ENCODE measurements at places on chromosomes 3 and 15.

DNA sequence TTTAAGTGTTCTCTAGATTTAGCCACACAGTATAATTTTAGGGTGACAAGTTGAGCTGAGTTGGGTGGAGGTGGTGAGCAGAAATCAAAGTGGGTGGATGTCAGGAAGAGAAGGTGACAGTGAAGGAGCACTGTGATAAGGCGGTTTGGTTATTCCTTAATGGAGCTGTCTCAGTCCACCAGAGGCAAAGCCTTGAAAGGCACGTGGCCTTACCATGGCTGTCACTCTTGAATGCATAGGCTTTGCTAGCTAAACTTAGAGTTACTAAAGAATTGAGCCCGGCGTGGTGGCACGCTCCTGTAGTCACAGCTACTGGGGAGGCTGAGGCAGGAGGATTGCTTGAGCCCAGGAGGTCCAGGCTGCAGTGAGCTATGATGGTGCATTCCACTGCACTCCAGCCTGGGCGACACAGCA, 560 bp upstream of the TTLL13 start:
- no peak for DNase-seq

DNA sequence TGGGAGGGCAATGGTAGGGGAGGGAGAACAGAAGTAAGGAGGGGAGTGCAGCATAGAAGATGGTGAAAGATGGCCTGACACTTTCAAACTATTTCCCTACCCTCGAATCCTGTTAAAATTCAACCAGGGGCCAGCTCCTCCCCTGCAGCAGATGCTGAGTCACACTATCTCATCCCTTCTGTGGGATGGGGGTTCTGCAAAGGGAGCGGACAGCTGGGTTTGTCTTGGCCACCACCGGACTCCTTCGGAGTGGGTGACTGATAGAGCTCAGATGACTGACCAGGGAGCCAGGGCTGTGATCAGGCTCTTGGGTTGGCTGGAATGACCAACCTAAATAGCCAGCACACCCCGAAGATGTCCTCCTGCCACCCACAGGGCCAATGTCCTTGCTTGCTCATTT, 33.6 kb upstream of the TMCC1 start:
- no peak for DNase-seq

DNA sequence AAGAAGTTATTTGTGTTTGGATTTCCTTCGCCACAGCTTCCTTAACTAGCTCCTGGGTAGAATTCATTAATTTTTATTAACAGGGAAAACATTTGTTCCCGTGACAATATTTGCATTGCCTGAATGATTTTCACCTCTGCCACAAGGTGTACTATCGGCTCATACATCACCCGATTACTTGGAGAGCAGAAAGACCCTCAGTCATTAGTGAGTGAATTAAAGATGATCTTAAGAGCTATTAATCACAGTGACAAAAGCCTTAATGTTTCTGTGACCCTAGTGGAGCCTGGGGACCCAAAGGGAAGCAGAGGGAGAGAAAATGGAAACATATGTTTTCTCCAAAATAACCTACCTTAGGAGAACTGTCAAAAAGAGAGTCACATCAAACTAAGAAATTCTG, 228.3 kb downstream of the MECOM start:
- DNase-seq = no peak

GRCh38 chr3:190036631-190037030, 84.1 kb downstream of the P3H2 start:
- DNase-seq = peak; percentile 73

GRCh38 chr3:193982258-193982659, 153.7 kb upstream of the HES1 start:
- DNase-seq = peak; percentile 46

GRCh38 chr15:62287066-62287857, 122.2 kb upstream of the C2CD4B start:
- no peak for DNase-seq

- DNase-seq = no peak
These were observed 4.1 kb upstream of the TM4SF4 start for GRCh38 chr3:149470381-149470780.

DNA sequence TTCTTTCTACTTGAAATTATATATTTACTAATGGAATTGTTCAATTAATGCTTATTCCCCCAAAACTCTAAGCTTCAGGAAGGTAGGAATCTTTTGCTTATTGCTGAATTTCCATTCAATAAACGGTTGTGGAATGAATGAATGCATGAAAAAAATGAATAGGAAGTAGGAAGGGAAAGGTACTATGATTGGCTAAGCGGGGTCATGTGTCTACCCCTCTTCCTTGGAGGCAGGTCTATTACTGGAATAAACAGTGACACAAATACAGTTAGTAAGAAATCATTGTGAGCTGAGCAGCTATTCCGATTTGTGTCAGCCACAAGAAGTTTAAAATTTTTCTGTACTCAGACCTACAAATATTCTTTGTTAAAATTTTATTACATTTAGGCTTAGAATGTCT, 10.5 kb upstream of the TRA2B start:
- DNase-seq = no peak

- DNase-seq = no peak
These were observed 511.9 kb downstream of the PYDC2 start for GRCh38 chr3:191972714-191973398.

DNA sequence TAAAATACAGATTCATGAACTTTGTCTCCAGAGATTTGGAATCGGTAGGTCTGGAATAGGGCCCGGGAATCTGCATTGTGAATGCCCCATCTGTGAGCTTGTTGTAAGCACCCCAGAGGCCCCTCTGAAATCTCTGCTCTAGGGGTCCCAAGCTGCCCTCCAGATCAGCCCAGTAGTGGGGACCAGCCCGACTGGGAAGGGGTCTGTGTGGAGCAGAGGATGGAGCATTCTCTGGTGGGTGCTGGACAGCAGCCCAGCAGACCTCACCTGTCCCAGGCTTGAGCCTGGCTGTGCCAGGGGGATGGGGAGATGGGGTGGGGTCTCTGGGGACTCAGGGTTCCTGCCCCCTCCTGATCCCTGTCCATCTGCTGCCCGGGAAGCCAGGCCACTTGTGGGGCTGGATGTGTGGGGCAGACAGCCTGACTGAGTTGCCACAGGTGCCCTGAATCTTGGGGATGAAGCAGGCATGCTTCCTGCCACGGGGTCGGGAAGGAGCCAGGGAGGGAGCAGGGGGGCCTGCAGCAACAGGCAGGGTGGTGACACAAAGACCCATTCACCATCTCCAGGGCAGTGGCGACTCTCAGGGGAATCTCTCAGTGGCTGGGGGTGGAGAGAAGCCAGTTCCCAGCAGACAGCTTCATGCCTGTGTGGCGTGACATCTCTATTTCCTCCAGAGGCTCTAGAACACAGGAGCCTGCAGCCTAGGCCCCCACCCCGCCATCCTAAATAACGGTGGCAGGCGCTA, 99.3 kb downstream of the WNT7A start:
- DNase-seq = no peak

DNA sequence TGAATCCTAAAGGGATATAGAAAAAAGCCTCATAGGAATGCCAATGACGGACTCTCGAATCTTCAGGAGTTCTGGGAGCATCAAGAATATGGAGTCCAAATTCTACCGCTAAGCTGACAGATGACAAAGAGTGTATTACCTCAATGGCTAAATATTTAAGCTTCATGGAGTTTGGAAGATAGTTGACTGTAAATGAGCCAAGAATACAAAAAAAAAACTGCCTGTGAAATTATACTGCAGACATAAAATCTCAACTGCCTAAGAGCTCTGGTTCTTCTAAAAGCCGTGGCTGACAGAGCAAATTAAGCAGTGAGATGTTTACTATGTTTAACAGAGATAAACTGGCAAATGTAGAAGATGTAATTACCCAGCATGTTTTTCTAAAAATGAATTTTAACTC, 140.0 kb downstream of the GADL1 start:
- peak; percentile 49 for DNase-seq

DNA sequence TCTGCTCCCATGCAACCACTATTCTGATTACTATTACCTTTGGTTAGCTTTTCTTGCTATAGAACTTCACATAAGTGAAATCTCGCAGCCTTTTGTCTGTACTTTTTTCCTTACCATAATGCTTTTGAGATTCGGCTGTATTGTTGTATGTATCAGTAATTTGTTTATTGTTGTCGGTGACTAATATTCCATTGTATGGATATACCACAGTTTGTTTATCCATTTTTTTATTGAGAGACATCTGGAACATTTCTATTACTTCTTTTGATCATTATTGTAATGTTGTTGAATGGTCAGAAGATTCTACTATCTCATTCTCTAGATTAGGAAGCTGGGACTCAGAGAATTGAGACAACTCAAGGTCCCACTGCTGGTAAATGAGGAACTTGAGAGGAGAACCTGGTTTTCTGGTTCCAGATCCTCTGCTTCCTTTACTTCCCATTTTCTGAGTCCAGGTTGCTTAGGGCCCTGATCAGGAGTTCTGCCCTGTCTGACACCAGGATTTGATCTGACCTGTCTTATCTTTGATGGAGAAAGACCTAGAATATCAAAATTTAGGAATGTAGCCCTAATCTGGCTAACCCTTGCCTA, 18.2 kb upstream of the SPTSSB start:
- DNase-seq = no peak

- DNase-seq = no peak
These were observed 194.7 kb downstream of the KLHL25 start for GRCh38 chr15:85600001-85600400.

- DNase-seq = no peak
These were observed 201.6 kb upstream of the CMC1 start for GRCh38 chr3:28039829-28040228.

DNA sequence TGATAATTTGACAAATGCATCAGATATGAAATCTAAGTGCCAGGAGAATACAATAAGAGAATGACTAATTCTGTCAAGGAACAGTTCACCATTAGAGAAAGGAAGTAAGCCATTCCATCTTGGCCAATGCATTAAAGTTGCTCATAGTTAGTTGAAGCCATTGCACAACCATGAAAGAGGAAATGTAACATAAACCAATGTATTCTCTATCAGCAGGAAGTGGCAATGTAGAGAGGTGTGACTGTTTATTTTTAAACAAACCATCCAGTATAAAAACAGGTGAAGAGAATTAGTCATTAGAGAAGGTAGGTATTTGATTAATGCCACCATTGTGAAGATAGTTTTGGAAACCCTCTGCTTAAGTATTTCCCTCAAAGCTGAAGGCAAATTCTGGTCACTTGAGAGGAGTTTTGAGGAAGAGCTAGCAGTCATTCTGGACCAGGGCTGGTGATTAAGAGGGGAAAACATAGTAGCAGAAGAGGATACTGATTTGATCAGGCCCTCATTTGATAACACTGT, 10.7 kb upstream of the ANXA2 start:
- peak; percentile 87 for DNase-seq

DNA sequence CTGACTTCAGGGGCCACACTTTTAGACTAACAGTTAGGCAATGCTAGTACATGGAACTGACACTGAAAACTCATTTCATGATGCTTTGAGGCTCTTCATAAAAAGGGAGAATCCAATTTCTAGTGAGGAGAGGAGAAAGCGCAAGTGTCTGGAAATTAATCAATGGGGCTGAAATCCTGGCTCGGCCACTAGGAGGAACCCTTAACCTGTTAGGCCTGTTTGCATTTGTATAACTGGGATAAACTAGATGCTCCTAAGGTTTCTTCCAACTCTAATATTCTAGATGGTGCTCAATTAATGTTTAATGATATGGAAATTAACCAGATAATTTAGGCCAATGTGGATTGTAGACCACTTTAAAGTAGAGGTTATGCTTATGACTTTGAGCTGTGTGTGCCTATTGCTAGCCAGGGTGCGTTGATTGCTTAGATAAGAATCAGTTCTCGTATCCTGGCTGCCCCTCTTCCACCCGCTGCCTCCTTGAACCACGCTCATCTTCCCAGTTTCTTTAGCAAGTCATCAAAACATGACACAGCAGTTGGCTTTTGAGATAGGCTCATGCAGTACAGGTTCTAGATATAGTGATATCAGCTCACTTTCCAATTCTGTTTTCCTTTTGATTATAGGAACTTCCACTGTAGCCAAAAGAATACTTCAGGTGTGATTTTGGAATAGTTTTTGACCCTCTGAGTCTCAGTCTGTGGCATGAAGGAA, 16.8 kb upstream of the CRBN start:
- DNase-seq = no peak

GRCh38 chr15:52803467-52804306, 13.6 kb upstream of the ONECUT1 start:
- no peak for DNase-seq

DNA sequence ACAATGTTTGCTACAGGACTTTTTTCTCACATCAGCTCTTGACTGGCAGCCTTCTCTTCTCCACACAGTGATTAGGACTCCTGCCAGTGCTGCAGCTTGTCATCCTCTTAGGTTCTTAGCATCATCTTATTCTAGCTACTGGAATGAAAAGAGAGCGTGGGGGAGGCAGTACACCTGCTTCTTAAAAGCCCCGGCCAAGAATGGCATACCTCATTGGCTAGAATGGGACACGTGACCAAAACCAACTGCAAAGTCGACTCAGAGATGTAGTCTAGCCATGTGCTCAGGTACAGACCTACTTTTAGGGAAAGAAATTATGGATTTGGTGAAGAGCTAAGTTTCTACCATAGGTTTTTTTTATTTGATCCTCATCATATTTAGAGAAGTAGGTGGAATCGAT, 44.1 kb downstream of the RARB start:
- no peak for DNase-seq

DNA sequence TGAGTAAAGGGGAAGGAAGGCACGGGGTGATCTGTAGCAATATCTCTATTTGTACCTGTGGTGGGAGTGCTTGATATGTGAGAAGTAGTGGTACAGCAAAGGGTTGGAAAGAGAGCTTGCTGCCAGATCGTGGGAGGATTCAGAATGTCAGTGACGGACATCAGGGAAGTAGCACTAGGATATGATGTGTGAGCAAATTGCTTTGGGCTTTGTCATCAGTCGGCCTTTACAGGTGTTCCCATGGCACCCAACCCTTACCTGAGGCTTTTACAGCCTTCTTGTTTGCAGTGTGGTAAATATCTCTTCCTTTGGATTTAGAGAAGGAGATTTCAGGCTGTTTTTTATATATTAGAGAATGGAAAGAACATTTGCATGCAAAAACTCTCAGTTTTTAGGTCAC, 29.8 kb downstream of the IL1RAP start:
- no peak for DNase-seq

- DNase-seq = peak; percentile 12
These were observed 841.3 kb downstream of the ROBO1 start for GRCh38 chr3:78926523-78926922.

- DNase-seq = no peak
These were observed 468.9 kb upstream of the UBE2E2 start for GRCh38 chr3:22734207-22734606.

GRCh38 chr3:191470080-191470479, 9.1 kb downstream of the PYDC2 start:
- DNase-seq = no peak

- DNase-seq = peak; percentile 14
These were observed 145.7 kb downstream of the TLE3 start for GRCh38 chr15:69951898-69952555.

- DNase-seq = no peak
These were observed 14.2 kb upstream of the SEMA3B start for GRCh38 chr3:50254577-50255250.

DNA sequence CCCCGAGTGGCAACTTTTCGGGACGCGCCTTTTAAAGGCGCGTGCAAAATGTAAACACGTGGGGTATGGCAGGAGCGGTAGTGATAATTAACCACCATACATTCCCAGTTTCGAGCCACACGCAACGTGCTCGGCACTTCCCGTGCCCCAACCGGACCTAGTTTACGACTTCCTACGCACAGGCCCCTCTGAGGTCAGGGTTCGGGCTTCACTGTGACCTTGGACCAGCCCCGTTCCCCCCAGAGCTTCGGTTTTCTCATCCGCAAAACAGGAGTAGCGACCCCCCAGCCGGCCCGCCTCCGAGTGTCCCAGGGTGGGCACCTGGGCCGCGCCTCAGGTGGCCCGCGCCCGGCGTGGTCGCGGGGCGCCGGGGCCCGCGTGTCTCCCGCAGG, 451 bp downstream of the CHCHD4 start:
- peak; percentile 31 for DNase-seq

Data from fibroblast of skin of right quadriceps (primary cell).